ENCODE measurements at places on chromosomes 12 and 14.

DNA sequence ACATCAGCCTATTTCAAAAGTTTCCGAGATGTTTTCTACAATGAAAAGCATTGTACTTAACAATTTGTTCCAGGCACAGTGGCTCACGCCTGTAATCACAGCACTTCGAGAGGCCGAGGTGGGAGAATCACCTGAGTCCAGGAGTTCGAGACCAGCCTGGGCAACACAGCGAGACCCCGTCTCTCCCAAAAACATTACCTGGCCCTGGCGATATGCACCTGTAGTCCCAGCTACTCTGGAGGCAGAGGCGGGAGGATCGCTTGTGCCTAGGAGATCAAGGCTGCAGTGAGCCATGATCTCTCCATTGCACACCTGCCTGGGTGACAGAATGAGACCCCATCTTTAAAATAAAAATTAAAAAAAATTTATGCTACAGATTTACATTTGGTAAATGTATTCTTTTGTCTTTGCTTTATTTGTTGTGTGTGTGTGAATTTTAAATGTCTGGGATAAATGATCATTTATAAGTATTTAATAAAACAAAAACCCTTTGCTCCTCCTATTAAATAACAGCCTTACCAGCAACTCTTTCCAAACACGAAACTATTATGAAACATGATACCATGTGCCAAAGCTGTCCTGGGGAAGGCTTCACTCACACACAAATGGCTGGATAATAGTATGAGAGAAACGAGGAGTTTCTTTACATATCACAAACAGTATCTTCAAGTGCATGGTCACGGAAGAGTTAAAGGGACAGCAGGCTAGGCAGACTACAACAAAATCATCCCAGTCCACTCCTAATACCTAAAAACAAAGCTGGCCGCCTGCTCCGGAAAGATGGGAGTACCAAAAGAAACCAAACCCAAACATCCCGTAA is 1.1 kb downstream of the ATXN3 start:
- DNase-seq, result no peak

- no peak for DNase-seq
Observed at GRCh38 chr12:44314007-44314500, 478.2 kb downstream of the TMEM117 start.

- DNase-seq, result no peak
Observed at GRCh38 chr14:68622856-68623255, 170.0 kb downstream of the ZFP36L1 start.

DNA sequence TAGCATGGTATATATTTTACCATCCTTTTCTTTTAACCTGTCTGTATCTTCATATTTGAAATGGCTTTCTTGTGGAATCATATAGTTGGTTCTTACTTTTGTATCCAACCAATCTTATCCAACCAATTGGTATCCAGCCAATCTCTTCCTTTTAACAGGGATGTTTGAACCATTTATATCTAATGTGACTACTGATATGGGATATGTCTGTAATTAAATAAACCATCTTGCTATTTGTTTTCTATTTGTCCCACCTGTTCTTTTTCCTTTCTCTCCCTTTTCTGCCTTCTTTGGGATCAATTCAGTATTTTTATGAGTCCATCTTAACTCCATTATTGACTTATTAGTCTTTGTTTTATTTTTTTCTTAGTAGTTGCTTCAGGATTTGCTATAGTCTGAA is 30.8 kb upstream of the SNX6 start:
- DNase-seq, result no peak

- no peak for DNase-seq
Observed at GRCh38 chr12:56521209-56521589, 421 bp upstream of the RBMS2 start.

DNA sequence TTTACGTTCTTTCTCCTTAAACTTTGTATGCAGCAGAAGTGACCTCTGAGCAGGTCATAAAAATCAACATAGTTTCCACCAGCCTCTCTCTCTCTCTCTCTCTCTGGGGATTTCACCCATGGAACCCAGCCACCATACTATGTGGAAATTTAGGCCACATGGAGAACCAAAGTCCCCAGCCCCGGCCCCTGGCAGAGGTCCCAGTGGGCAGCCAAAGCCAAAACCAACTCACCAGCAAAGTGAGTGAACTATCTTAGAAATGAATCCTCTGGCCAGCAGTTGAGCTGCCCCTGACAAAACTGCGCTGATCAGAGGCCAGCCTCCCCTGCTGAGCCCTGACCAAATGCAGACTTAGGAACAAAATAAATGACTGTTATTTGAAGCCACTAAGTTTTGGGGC is 9.2 kb downstream of the DUSP6 start:
- no peak for DNase-seq

DNA sequence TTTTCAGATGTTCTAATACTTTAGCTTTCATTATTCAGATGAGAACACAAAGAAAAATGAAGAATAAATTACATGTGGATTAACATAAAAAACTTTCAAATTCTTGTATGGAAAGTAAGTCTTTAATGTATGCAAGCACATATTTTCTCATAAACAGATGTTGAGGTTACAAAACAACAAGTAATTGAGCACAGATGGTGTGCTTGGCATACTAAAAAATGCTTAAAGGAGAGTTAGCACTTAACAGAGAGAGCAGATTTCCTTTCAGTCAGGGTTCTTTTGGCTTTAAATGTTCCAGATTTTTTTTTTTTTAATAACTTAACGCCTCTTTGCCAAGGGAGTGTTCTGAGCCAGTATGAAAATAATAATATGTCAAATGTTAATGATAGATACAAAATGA is 96.0 kb downstream of the RASSF9 start:
- DNase-seq, result no peak

GRCh38 chr12:116153983-116154382 is 123.5 kb downstream of the MED13L start:
- DNase-seq, result no peak

- DNase-seq, result peak; percentile 93
Observed at GRCh38 chr12:75480469-75480949, at the start of gene GLIPR1. TSS of gene GLIPR1 (plus strand) at chr12:75480755. CDS start at chr12:75480881, 126 bp downstream.

- DNase-seq, result no peak
Observed at GRCh38 chr12:89211456-89211855, 140.8 kb downstream of the DUSP6 start.

DNA sequence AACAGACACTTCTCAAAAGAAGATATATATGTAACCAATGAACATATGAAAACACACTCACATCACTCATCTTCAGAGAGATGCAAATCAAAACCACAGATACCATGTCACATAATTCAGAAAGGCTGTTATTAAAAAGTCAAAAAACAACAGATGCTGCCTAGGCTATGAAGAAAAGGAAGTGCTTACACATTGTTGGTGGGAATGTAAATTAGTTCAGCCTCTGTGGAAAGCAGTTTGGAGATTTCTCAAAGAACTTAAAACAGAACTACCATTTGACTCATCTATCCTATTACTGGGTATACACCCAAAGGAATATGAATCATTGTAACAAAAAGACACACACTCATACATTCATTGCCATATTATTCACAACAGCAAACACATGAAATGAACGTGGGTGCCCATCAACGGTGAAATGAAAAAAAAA is 35.1 kb downstream of the EIF2S3B start:
- no peak for DNase-seq

- DNase-seq, result no peak
Observed at GRCh38 chr12:30746190-30746589, 8.6 kb downstream of the CAPRIN2 start.

GRCh38 chr14:49553106-49553505 is 33.1 kb downstream of the RPS29 start:
- no peak for DNase-seq

DNA sequence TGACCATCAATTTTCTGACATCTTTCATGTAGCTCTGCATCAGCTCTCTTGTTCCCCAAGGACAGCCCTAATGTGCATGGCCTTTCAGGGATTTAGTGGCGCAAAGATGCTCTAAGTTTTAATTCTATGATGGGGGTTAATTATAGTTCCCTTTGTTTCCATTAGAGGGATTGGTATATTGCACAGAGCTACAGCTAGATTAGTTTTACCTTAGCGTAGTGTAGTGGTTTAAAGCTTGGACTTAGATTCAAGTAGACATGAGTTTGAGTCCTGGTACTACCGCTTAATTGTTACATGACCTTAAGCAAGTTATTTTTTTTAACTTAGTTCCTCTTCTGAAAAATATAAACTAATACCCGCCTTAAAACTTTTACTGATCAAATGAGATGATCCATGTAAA is 247.8 kb upstream of the KRR1 start:
- DNase-seq, result no peak

DNA sequence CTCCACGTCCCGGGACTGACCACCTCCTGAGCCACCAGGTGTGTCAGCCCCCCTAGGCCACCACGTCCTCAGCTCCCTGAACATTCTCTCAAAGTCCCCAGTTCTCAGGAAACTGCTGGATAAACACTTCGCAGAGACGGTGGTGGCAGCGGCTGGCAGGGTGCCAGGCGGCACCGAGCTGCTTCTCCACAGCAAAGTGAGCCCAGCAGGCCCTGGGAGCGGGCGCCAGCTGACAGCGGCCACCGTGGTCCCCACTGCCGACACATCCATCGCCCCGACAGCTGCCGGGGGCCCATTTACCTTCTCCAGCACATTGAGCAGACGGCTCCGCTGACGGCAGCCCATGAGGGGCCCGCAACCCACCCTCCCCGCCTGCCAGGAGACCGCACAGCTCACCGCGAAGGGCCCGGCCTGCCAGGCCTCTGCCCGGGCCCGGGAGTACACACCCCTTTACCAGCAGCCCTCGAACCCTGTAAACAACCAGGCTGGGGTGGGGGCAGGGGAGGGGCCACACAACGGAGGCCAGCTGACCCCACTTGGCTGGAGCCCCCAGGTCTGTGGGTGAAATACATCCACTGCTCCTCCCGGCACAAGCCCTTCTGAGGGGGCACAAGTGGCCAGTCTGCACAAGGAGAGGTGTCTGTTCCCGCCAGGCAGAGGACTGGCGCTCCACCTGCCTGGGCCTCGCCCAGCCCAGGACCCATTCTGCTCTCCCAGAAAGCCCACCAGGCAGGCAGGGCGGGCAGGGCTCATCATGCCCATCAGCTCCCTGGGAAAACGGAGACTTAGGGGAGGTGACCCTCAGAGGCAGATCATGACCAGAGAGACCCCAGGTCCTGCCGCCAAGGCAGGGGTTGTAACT is 10.5 kb downstream of the AKT1 start:
- DNase-seq, result no peak

GRCh38 chr12:67096533-67097318 is 172.4 kb upstream of the CAND1 start:
- no peak for DNase-seq

DNA sequence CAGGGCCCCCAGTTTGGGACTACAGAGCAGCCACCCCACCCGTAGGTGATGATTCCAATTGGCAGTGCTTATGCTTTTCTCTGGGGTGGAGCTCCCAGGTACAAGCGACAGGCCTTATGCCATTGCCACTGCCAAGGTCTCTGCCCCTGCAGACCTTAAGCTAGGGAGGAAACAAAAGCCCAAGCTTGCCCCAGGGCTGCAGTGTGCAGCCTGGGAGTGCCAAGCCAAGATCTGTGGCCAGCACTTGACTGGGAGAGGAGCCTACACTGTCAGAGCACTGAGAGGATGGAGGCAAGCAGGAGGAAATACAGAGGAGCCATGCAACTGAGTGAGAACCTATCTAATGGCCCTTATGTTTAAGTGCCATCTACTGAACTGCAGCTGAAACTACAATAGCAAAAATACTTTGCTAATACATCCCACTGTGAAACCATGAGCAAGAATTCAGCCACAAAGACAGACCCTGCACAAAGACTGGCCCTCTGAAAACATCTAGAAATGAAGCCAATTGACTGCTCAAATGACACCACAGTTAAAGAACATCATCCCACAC is 17.7 kb upstream of the ASCL1 start:
- DNase-seq, result no peak

GRCh38 chr12:95963096-95963495 is 20.0 kb downstream of the AMDHD1 start:
- DNase-seq, result peak; percentile 17

GRCh38 chr14:74545386-74545785 is 51.8 kb downstream of the ISCA2 start:
- no peak for DNase-seq

DNA sequence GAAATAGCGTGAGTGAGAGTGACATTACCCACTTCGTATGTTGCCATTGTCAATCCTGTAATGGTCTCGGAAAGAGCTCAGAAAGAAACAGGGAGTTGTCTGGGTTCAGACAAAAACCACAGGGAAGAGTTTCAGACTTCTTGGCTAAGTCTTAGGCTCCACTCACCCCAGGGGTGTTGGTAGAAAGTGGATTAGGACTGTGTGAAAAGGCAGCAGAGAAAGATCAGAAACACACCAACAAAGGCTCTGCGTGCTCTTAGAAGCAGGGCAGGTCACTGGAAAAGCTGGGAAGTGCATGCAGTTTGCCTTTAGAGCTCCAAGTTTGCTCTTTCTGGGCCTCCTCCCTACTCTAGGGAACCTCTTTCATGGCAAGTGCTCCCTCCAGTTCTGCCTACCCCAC is 106.1 kb upstream of the PLXNC1 start:
- DNase-seq, result no peak

DNA sequence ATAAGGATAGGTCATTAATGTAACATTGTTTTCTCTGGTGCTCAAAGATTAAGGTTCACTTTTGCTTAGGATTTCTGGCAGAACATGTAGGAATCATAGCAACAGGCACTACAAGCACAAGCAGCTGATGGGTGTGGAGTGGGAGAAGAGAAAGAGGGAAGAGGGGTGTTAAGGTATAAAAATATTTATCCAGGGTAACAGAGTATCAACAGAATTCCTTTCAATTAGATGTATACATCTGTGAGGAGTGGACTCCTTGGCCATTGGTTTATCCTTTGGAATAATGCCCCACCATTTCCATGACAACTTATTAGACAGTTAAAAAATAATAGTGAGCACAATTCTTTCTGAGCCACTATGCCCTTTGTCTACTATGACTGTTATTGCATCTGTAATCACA is 388.3 kb upstream of the DDHD1 start:
- DNase-seq, result no peak

DNA sequence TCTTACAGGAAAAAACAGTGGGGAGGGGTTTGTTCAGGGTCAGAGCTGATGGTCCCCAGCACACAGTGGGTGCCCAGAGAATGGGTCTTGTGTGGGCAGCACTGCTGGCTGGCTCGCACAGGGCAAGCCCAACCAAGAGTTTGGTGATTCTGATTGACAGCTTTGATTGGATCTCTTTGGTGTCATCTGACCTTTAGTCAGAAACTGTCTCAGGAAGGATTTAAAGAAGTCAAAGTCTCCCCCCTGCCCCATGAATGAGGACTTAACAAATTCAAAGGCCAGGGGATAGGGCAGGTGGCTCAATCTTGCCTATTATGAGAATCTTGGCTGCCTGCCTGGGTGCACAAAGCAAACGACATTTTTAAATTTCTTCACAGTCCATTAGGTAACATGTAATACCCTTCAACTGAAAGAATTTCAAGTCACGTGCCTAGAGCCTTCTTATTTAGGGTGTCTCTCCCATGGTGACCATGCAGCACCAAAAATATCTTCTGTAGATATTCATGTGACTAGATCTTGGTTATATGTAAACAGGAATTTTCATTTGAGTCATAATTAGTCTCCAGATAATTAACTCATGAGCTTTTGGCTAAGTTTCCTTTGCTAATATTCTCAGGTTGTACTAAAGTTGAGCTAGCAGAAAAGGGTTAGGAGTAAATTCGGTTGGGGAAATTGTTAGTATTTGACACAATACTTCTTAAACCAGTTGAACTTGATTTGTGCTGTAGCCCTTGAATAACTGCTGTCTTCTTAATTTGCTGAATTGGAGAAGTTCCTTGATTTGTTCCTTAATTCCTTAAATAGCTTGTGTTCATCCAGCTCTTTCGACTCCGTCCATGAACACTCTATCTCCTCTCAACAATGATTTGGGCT is 54.5 kb upstream of the HECTD1 start:
- no peak for DNase-seq
